Activated T-helper 1 cell treated with anti-CD3 and anti-CD28 coated beads, Interleukin-12 subunit alpha, Interleukin-12 subunit beta, Interleukin-2, Interleukin-4 antibody, amounts not matched to agents 30 ng/mL and 10 ng/mL and 1 ng/mL, durations not matched to agents 14 hours and 24 hours and 36 hours (primary cell): ENCODE measurements at places on chromosomes 4 and X. TPM values are rescaled to one million over a fixed set of nuclear protein-coding genes. Genes with fewer than 3 reads are reported as not detected.

GRCh38 chr4:115274545-115274944 is 161.1 kb upstream of the NDST4 start:
- DNase-seq = no peak

The HNRNPH2 gene
- 20.6 and 21.3 TPM in 2 replicates for total RNA-seq

- DNase-seq = no peak
Observed at GRCh38 chr4:56513517-56513916, 7.9 kb downstream of the ARL9 start.

The S100G gene
- total RNA-seq = not detected in 2 replicates

DNA sequence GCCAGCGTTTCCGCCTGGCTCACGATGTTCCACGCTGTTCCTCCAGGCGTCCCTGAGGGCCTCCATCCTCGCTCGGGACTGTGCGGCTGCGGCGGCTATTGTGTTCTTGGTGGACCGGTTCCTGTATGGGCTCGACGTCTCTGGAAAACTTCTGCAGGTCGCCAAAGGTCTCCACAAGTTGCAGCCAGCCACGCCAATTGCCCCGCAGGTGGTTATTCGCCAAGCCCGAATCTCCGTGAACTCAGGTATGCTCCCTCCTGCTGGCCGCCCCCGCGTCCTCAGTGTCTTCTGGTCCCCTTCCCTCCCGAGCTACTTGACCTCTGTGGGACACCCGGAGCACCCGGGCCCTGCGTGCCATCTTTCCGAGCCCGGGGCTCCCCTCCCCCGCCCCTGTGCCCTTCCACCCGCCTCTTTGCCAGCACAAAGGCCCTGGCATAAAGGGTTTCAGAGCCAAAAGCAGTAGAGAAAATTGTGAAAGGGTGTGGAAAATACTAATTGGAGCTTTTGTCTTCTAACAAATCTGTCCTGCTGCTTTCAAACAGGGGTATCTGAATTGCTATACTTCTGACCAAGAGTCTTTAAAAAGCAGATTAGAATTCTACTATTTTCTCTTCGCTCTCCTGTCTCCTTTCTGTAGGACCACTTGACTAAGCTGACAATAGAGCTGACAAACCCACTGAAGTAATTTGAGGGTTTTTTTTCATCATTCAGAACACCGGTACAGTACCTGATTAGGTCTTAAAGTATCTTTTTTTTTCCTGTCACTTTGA is 104.0 kb downstream of the NEUROG2 start:
- DNase-seq = no peak

GRCh38 chr4:95541889-95542607 is 6.7 kb downstream of the UNC5C start:
- no peak for DNase-seq

GRCh38 chrX:115400960-115401359 is 111.4 kb downstream of the LUZP4 start:
- no peak for DNase-seq

DNA sequence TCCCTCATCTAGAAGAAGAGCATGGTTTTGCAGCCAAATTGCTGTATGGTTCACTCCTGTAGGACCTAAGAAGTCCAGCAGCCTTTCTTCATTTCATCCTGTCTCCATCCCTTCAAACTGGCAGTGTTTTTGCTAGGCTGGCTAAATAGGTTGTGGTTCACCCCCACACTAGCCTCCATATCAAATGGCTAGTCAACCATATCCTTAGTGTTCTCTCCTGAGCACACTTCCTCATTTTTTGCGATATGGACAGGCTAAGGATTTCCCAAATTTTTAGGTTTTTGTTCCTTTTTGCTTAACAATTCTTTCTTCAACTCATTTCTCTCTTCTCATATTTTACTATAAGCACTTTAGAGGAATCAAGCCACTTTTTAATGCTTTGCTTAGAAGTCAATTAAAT is 98.8 kb upstream of the NOCT start:
- no peak for DNase-seq

GRCh38 chr4:104870495-104871233 is 276.0 kb upstream of the TET2 start:
- no peak for DNase-seq

The FRAS1 gene
- not detected in 2 replicates for total RNA-seq

- DNase-seq = no peak
Observed at GRCh38 chr4:159173886-159174285, 71.0 kb downstream of the RAPGEF2 start.

DNA sequence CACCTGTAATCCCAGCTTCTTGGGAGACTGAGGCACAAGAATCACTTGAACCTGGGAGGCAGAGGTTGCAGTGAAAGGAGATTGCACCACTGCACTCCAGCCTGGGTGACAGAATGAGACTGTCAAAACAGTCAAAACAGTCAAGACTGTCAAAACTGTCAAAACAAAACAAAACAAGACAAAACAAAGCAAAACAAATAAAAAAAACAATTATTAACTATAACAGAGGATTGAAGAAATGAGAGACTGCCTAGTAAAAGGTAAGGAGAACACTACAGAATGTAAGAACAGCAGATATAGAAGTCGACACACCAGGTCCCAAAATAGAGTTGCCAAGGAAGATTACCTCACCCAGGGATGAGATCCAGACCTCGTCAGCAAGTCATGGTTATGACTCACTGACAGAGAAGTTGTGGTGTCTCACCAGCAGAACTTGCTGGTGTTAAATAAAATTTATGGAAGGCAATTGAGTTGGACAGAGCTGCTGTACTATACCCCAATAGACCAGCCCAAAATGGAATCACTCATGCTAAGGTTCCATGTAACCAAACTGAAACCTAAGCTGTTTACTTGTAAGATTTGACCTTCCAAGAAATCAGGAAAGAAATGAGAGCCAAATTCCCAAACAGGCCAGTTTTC is 32.1 kb upstream of the GK start:
- no peak for DNase-seq

The CFP gene
- total RNA-seq = 2.3 and 4.9 TPM in 2 replicates

DNA sequence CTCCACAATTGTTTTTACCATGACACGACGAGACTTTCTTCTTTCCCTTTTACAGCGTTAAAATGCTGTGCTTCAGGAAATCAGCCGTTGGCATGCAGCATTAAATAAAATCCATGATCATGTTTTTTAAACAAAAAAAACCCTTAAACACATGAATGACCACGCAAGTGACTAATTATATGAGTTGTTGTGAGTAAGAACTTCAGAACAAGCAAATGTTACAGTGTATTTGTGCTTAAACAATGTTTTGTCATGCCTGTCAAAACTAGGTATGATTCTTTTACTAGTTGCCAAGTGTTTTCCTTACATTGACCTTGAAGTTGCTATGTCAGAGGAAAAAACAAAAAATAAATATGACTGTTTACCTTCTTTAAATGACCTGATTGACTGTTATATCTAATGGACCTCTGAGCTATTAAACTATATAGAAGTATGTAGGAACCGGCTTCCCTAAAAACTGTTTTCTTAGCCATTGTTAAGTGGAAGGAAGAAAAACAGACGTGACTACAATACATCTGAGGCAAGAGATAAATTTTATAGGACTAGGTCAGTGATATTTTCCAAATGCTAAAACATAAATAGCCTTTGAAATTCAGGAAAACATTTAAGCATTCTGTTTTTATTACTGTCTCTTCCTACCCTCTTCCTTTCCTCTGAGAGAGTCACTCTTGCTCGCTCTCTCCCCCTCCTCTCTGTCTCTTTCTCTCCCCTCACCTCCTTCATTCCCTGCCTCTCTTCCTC is 197.1 kb downstream of the PALLD start:
- DNase-seq = no peak

DNA sequence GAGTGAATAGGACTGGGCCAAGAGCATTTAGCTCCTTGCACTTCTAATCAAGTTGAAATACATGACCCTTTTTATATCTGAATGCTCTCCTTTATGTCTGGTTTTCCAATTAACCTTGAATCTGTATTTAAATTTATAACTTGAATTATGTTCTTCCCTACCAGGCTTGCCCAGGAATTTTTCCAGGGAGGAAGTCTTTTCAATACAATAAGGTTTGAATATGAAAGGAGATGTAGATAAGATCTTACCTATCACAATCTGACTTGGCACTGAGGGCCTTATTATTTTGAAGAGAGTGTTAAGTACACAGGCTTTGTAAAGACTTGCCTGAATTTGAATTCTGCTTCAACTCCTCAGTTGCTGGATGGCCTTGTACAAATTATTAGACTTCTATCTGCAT is 555.7 kb downstream of the PCDH7 start:
- no peak for DNase-seq

DNA sequence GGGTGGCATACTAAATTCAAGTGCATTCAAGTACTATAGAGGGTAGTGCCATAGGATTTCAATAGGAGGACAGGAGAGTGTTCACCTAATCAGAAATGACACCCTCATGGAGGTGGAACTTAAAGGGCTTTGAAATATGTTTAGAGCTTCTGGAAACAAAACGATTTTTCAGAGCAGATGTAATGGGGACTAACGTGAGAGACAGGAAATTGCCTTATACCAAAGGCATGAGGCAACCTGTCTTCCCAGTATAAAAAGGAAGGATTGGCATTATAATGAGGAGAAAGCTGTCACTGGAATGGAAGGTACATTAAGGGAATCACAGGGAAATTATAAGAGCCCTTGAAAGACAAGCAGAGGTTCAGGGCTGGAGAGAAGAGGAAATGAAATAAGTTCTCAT is 116.3 kb upstream of the PNPLA4 start:
- no peak for DNase-seq

- no peak for DNase-seq
Observed at GRCh38 chrX:78326401-78326800, 1.0 kb downstream of the CYSLTR1 start.

The CLDN34 gene
- not detected in 2 replicates for total RNA-seq

DNA sequence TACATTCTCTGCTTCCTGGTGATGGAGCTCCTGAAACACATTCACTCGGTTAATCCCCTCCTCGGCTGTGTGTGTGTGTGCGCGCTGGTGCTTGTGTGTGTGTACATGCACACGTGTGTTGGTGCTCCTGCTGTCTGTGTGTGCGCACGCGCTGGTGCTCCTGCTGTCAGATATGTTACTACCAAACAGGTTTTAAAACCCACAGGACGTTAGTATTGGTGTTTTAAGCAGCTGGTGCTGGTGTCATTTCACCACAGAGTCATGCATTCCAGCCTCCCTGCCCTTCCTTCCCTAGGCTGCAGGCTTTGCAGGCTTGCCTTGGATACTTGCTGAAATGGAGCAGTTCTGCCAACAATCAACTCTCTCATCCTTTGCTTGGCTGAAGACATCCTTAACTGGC is 48.1 kb upstream of the CPLX1 start:
- no peak for DNase-seq

DNA sequence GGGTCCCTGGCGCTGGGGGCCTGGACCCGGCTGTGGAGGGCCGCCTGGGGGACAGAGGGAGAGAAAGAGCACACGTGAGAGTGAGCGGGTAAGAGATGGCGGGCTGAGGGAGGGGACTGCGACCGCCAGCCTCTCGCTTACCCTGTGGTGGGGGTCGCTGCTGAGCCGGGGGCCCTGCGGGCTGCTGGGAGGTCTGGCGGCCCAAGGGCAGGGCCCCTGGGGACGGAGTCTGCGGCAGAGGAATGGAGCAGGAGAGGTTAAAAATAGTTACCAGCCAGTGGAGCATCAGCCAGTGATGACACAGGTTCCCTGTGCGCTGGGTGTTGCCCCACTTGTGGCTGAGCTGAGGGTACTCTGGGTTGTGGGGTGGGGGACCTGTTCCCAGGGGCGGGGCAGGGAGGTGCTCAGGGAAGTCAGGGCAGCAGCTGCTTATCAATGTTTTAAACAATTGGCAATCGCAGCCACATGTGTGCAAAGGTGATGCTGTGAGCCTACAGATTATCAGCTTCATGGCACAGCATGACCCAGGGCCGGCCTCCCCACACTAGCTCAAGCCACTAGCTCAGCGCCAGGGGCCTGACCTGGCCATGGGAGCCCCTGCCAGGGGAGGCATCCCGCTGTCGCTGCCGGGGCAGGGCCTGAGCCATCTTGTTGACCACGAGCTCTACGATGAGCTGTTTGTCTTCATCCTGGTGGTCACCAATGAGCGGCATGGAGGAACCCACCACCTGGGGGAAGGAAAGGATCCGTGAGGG is 7.5 kb upstream of the TIMP1 start:
- DNase-seq = no peak

The CSAG1 gene
- not detected in 2 replicates for total RNA-seq

The ZMYM3 gene
- 12.6 and 13.2 TPM in 2 replicates for total RNA-seq

DNA sequence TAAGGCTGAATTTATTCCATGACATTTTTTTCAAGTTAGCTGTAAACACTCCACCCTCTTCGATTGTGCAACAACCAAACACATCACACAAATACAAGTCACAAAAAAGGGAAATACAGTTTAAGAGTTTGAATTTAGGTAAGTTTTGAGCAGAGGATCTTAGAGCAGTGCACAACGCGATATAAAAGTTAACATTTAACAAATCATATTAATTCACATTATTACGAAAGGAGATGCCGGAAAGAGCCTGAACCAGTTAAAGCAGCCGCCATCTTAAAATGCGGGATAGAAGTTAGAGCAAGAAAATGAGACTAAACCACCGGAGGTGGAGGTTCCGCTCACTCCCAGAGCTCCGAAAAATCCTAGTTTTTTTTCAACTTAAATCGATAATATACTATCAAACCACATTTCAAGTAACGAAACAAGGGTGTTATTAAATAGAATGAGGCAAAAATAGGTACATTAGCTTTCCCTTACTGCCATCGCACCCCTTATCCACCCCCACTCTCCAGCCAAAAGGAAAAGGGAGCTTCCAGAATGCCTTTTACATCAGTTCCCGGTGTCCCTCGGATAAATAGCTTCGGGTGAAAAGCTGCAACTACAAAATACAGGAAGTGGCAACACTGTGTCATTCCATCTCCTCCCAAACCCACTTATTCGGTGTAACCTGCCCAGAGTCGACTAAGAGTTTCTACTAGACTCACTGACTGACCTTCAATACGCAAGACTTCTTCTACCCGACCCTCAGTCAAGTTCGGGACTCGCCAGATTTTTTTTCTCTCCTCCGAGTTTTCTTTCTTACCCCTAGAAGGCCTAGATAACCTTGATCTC is 1.9 kb downstream of the UBE2D3 start:
- peak; percentile 17 for DNase-seq

The CFAP99 gene
- total RNA-seq = not detected in 2 replicates

DNA sequence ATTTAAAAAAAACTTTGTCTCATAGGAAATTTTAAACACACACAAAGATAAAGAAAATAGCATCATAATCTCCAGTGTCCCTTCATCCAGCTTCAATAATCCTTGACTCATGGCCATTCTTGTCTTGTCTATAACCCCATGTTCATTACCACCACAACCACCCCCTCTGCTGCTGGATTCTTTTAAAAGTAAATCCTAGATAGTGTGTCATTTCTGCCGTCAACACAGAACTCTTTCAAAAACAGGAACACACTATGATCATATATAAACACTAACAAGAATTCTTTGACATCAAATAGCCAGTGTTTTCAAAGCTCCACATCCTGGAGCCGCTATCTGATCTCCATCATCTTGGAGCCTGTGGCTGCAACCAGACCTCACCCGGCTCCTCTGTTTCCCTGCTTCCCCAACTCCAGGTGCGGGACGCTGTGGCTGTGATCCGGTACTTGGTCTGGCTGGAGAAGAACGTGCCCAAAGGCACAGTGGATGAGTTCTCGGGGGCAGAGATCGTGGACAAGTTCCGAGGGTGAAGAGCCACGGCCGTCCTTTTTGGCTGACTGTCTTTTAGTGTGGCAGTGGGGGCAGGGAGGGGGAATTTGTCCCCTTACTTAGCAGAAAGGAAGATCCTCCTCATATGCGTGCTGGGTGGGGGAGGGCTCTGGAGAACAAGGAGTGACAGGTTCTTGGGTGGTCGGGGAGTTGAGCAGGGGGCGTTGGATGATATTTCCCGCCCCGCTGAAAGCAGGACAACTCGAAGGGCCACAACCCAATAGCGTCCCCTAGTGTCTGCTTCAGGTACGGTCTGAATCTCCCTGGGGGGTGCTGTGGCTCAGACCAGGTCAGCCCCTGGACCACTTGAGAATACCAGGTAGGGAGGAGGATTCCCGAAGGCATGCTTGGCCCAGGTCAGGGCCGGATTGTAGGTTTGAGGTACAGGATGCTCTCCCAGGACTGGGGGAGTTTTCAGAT is 15.6 kb downstream of the XPNPEP2 start:
- no peak for DNase-seq

The ZCCHC18 gene
- total RNA-seq = 0.57 and 0.76 TPM in 2 replicates
